ENCODE measurements at places on chromosomes 3 and 15.

DNA sequence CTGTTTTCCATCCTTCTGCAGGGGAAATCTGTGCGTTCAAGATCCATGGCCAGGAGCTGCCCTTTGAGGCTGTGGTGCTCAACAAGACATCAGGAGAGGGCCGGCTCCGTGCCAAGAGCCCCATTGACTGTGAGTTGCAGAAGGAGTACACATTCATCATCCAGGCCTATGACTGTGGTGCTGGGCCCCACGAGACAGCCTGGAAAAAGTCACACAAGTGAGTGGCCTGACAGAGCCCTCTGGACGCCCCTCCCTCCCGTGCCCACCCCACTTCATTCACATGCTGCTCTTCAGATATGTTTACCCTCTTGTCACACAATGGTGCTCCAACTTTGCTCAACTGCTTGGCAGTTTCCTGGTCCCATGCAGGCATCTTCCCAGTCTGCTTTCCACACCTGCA is 274.3 kb upstream of the TRIM42 start:
- DNase-seq = no peak

DNA sequence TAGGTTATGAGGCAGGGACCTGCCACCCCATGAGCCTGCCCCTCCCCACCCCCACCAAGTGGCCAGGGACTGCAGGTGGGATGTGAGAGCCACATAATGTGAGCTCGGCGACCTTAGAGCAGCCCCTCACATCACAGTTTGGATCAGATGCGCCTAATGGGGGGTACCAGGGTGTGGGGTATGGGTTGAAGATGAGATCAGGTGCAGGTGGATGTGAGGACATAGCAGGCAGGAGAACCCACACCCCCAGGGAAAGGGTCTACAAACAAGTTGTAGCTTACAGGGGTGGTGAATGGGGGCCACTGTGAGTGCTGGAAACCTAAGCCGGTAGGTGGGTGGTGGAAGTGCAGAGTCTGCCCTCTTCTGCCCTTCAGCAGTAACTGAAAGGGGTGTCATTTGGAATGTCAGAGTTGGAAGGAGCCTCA is 94.0 kb downstream of the CORO2B start:
- no peak for DNase-seq

- no peak for DNase-seq
Observed at GRCh38 chr3:71051893-71052687, 531.4 kb downstream of the FOXP1 start.

GRCh38 chr3:19065027-19065426 is 83.3 kb upstream of the KCNH8 start:
- no peak for DNase-seq

DNA sequence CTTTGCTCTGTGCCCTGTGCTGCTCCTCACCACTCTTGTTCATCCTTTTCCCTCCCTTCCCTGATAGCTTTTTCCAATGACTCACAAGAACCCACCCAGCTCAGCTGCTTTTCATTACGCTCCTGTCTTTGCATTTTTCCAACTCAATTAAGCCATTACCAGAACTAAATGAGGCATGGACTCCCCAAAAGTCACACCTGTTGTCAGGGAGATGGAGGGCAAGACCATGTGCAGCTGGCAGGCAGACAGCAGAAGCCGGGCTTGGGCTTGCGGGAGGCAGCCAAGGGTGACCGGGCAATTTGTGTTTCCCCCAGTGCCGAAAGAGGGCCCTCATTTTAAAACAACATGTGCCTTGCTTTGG is 64.3 kb downstream of the CASR start:
- DNase-seq = no peak
